ENCODE measurements at places on chromosomes 4 and X.

DNA sequence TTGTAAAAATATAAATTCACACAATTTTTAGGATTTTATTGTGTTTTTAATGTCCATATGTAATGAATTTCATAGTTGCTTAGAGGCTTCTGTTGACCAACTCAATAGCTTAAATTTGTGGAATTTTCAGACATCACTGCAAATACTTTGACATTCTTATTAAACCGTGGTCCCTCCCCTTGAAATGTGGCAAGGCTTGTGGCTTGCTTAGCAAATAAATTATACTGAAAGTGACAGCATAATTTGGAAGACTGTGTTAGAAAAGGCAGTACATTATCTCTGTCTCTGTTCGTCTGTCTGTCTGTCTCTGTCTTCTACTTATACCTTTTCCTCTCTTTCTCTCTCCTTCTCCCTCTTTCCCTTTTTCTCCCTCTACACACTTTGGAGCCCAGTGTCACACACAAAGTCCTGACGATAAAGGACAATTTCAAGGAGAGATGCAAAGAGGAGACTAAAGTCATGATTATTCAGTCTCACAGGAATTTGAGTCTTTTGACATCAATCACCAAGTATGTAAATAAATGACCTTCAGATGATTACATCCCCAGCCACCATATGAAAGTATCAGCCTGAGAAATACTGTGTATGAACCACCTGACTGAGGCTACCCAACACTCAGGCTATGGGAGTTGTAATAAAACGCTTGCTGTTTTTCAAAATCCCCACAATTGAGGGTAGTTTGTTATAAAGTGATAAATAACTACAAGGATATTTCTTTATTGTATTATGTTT is 21.0 kb upstream of the UGT2B7 start:
- DNase-seq, result no peak

- no peak for DNase-seq
Measured at GRCh38 chr4:152109531-152110509, 349.0 kb upstream of the GATB start.

DNA sequence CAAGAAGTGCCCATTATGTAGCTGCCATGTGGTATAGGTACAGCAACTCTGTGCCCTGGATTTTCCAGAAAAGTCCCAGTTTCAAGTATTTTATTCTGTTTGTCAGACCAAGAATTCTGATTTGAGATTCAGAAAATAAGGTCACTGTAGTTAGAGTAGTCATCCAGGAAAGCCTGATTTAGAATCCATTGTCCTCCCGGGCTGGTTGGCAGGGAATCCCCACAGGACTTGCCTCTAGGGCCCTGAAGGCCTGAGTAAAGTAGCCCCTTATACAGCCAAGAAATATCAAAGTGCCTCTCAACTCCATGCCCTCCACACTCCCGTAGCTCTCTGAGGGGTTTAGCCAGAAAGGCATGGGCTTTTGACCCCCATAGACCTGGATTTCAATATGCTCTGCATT is 36.3 kb downstream of the RTL5 start:
- DNase-seq, result no peak

GRCh38 chrX:155880586-155881157 is 473 bp upstream of the VAMP7 start:
- no peak for DNase-seq

DNA sequence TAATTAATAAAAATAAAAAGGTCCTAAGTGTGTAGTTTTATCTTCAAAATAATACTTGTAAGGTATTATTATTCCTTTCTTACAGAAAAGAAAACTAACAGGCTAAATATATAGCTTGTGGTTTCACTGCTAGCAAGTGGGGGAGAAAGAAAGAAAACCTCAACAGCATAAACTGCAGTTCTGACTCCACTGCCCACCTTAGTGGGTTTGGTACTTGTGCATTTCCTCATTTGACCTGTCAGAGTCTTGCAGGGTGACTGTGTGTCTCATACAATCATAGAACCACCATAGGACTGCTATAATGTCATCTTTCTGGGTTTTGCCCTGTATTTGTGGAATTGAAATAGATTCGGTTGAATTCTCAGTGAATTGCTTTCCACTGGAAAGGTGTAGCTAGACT is 94.7 kb upstream of the PUDP start:
- DNase-seq, result no peak

GRCh38 chr4:181319629-181320028 is 923.6 kb upstream of the TENM3 start:
- no peak for DNase-seq

DNA sequence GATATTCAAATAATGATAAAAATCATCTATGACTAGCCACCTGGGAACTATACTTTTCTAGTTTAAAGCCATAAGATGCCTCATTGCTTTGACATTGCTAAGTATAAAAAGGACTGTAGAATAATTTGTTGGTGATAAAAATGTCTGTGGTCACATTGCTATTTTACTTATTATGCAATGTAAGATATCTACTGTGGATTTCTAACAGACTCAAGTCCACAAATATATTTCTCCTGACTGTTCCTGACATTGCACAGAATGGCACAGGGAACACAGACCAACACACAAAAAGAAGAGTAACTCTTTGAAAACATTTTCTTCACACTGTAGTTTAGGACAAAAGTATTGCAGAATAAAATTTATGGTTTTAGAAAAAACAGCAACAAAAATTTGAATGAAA is 2.2 kb upstream of the TMPRSS11E start:
- no peak for DNase-seq

GRCh38 chr4:150236626-150237025 is 158.4 kb downstream of the DCLK2 start:
- DNase-seq, result no peak

- DNase-seq, result no peak
Measured at GRCh38 chrX:65488495-65488894, 46.1 kb downstream of the LAS1L start.

- no peak for DNase-seq
Measured at GRCh38 chr4:16192057-16192456, 34.2 kb downstream of the TAPT1 start.

DNA sequence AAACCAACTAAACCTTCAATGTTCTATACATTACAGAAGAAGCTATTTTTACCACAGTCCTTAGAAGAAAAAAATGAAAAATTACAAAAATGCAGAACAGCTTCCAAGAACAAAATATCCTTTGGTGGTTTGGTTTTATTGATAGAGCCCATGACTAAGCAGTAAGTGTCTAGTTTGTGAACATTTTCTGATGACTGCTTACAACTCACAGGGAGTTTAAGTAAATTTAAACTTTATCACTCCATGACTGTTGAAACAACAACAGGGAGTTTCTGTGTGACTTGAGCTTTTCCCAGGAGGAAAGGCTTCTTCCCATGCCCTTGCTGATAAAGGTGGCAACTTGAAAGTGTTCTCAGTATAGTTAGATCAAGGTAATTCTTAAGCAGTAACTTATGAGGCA is 2.9 kb downstream of the PF4 start:
- DNase-seq, result no peak

- DNase-seq, result no peak
Measured at GRCh38 chr4:2882341-2882740, 38.7 kb downstream of the ADD1 start.

- no peak for DNase-seq
Measured at GRCh38 chr4:161404346-161405110, 759.3 kb downstream of the FSTL5 start.

DNA sequence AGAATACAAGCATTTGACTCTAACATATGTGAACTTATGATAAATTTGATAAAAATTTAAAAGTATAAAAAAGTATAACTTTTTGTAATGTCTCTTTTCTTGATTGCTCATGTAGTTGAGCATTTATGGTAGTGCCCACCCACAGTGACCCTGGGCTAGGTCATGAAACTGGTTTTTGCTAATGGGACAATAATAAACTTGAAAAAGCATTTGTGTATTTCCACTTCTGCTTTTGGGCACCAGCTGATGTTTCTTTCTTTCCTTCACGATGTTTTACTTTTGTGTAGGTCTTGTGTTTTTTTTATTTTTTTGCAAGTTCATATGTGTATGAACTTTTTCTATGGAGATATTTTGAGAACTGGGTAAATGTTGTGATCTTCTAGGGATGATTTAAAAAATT is 313.1 kb downstream of the CBLL2 start:
- no peak for DNase-seq

DNA sequence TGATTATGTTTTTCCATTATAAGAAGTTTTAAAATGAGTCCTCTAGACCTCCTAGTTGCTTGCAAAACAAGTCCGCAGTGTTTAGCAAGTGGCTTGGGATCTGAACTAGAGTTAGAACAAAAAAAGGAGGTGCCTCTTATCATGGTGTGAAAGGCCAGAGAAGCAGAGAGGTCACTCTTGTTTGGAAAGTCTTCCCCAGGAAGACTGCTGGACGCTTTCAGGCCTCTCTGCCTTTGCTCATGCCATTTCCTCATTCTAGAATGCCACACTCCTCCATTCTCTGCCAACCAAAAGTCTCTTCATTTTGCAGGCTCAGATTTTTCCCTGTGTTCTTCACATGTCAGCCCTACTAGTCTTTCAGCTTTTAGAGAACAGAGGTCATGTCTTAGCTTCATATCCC is 14.9 kb downstream of the PARM1 start:
- no peak for DNase-seq

- DNase-seq, result no peak
Measured at GRCh38 chr4:40953283-40954087, 203.7 kb downstream of the NSUN7 start.

GRCh38 chrX:101252634-101253033 is 33.0 kb downstream of the DRP2 start:
- no peak for DNase-seq

DNA sequence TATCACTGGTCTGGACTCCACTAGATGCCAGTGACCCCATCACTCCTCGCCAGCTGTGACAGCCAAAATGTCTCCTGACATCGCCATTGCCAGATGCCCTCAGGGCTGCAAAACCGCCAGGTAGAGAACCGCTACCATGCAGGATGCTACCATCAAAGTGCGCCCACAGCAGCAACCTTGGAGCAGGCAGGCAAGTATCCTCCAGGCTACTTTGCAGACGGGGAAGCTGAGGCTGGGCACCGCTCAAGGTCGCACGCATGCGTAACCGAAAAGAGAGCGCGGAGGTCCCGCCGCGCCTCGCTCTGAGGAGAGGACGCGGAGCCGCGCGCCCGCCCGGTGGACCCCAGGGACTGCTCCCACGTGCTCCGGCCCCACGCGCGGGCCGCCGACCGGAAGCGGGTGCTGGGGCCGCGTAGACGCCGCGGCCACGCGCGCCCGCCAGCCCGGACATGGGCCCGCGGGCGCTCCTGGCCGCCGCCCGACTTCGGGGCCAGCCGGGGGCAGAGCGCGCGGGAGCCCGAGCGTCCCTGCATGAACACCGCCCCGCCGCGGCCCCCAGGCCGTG is at the start of gene STS:
Gene STS, plus strand, starts transcription at position 300 of the 565 bp plus-strand sequence. CDS start 105,488 bp downstream, outside the sequence.
- no peak for DNase-seq

GRCh38 chrX:13050151-13050550 is 5.7 kb upstream of the FAM9C start:
- no peak for DNase-seq

DNA sequence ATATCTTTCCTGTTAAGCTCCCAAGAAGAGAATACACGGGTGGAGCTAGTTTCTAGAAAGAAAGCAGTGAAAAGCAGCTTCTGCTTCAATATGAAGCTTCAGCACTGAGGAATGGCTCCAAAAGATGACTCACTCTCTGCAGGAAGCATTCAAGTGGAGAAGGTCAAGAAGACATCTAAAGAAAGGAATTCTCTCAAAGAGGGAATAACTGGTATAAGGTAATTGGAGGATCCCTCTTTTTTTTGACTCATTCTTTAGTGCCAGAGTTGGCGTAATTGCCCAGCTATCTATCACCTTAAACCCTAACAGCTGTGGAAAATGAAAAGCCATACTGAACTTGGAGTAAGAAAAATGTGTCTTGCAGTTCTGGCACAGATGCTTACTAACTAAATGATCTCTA is 3.5 kb downstream of the EDA2R start:
- no peak for DNase-seq

- DNase-seq, result no peak
Measured at GRCh38 chr4:152935143-152935542, 980 bp upstream of the FHDC1 start.

GRCh38 chr4:165201806-165202205 is 5.6 kb upstream of the KLHL2 start:
- DNase-seq, result no peak

DNA sequence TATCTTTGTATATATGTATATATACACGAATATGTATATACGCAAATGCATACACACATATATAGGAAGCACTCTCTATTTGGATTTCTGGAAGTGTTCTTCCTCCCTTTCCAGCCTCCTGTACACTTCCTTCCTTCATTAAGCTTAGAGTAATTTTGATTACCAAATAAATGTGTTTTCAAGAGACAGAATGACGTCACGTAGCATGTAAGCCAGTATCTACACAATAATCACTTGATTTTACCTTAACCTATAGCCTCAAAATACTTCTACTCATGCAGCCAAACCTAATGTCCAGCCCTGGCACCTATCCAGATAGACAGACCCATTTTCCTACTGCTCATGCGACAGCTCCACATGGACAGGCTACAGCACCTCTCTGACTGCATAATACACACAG is 29.9 kb downstream of the MAGEA10 start:
- DNase-seq, result no peak

- no peak for DNase-seq
Measured at GRCh38 chr4:6177587-6178197, 22.7 kb downstream of the JAKMIP1 start.

DNA sequence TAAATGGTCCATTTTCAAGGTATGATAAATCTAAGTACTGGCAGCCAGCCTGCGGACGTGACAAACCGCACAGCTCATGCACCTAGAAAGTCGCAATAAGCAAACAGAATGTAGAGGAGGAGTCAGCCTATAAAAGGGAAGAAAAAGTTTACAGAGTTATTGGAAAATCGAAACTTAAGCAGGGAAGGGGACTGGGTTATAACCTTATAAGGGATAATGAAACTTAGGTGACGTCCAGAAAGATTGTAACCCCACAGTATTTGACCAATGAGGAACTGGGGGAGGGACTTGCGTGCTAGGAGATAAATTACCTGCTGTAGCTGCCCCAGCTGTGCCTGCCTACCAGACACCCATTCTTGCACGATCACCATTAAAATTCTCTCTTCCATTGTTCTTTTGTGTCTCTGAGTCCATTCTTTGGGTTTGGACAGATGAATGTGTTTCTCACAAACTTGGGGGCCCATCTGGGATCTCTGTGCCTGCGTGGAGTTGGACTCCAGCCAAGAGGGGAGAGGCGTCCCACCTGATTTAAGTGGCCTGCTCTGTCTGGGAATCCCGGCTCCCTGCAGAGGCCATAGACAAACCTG is 61.0 kb downstream of the ZCCHC12 start:
- no peak for DNase-seq
